ENCODE measurements at places on chromosomes 6 and 20.

DNA sequence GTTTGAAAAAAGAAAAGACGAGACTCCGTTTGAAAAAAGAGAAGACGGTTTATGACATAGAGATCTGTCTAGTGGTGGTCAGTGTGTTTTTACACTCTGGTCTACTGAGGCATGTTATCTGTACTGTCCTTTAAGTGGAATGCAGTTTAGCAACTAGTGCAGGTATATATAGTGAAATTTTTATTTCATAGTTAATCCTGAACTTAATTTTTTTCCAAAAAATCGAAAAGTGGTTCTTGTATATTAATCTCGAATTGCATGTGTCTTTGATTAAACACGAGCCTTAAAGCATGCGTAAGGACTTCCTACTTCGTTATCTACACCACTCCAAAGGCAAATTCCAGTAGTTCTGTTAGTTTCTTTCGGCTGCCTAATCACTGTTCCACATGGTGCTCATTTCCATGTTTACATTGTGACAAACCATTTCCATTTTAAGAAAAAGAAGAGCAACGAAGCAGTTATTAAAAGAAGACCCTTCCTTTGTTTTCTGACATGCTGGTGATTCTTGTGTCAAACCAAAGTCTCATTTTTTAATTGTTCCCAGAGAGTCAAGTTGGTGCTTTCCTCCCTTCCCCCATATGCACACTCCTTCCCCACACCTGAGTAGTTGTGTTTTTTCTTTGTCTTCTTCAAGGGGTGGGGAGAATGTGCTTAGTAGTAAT lies 2.3 kb downstream of the SNX9 start:
- DNase-seq = no peak

DNA sequence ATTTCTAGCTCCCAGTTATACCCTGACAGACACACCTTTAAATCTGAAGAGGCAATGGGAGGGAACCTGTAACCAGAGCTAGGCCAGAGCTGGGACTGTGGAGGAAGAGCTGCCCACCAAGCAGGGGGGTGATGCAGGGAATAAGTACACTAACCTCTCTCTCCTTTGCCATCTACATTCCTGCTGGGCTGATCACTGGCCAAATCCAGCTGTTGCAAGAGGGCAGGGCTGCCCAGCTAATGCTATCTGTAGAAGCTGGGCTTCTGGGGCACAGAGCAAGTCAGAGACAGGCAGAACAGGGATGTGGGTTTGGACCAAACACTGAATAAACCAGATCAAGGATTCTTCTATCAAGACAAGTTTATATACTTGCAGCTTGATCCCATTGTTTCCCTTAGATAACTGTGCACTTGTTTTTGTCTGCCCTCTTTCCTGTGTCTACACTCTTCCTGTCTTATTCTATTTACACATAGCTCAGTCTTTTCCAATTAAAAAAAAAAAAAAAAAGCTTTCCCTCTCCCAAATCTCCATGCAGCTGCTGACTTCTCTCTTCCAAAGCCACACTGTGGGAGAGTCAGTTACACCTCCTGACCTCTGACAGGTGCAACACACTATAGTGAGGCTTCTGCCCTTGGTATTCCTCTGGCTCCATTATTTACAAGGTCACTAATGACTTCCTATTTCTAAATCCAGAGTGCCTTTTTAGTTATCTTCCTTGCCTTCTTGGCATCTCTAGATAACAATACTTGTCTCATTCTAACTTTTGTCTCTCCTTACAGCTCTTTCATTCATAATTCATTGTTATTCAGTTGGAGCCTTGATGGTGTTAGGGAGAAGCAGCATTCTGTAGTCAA lies 43.7 kb downstream of the TRIM38 start:
- DNase-seq = no peak

GRCh38 chr6:135555550-135555949 lies 58.0 kb upstream of the AHI1 start:
- no peak for DNase-seq

GRCh38 chr6:11814819-11815218 lies 36.2 kb upstream of the ADTRP start:
- DNase-seq = no peak

GRCh38 chr6:25242567-25242966 lies 36.6 kb upstream of the CARMIL1 start:
- no peak for DNase-seq

DNA sequence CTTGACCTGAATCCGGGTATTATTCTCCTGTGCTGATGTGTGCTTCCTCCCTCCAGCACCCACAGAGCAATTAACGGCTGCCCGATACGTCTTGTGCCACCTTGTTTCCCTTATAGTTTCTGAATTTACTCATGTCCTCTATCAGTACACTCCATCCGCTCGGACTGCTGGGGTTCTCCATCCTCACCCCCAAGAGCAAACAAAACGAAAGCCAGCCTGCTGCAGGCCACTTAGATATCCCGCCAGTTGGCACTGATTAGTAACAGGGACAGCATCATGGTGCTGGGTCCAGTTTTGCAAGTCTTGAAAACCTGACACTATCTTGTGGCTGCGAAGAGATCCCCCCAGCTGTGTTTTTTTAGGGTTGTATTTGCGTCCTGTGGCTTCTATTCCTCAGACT lies 71.8 kb downstream of the SSR1 start:
- no peak for DNase-seq

DNA sequence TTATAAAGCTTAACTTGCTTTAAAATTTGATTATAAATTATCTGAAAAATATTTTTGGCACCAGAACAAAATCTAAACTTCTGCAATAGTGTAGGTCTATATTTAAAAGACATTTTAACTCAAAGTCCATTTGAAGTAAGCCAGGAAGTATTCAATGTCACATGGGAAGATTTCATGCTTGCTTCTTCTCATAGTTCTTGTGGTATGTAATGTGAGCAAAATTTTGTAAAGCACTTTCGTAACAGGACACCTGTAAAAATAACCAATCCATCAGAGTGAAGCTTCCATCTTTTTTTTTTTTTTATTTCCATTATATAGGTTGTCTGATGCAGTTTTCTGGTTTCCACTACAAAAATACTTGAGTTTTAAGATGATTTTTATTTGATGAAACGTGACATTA lies 386.1 kb downstream of the LAMA2 start:
- DNase-seq = no peak

- DNase-seq = no peak
Observed at GRCh38 chr6:167829513-167829912, 2.8 kb downstream of the AFDN start.

GRCh38 chr6:105424175-105424783 lies 21.4 kb upstream of the PREP start:
- DNase-seq = no peak

GRCh38 chr20:50930976-50931305 lies 296 bp downstream of the ADNP start:
- DNase-seq = no peak

- no peak for DNase-seq
Observed at GRCh38 chr6:109443425-109443950, 3.0 kb downstream of the SMPD2 start.

DNA sequence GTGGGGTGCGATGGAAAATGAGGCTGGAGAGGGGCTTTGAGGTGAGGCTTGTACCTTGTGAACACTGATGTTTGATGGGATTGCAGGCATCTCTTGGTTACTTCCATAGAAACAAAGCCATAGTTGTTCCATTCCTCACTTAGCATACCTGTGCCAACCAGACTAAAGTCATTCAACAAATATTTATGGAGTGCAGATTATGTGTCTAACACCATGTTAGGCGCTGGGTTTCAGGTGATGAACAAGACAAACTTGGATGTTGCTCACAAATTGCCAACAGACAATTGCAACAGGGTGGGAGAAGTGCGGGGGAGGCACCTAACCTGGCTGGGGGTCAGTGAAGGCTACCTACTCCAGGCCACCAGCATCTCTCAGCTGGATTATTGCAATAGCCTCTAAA lies 1.5 kb downstream of the TTPAL start:
- DNase-seq = no peak

DNA sequence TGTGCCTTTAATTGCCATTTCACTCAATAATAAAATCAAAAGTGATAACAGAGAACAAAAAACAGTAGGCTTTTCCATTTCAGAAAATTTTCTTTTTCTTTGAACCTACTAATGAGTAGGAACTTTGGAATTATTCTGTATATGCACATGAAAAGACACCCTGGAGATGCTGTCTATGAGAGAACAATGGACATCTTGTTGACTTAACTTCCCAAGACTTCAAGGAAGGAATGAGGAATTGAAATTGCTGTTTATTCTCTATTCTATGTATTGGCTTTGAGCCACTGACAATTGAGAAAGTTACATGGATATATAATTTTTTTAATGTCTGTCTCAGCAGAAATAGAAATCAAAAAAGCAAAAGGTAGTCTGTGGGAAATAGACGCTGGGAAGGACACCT lies 98.6 kb upstream of the PCSK2 start:
- no peak for DNase-seq

- DNase-seq = no peak
Observed at GRCh38 chr6:99416892-99417767, 8.0 kb downstream of the PNISR start.

DNA sequence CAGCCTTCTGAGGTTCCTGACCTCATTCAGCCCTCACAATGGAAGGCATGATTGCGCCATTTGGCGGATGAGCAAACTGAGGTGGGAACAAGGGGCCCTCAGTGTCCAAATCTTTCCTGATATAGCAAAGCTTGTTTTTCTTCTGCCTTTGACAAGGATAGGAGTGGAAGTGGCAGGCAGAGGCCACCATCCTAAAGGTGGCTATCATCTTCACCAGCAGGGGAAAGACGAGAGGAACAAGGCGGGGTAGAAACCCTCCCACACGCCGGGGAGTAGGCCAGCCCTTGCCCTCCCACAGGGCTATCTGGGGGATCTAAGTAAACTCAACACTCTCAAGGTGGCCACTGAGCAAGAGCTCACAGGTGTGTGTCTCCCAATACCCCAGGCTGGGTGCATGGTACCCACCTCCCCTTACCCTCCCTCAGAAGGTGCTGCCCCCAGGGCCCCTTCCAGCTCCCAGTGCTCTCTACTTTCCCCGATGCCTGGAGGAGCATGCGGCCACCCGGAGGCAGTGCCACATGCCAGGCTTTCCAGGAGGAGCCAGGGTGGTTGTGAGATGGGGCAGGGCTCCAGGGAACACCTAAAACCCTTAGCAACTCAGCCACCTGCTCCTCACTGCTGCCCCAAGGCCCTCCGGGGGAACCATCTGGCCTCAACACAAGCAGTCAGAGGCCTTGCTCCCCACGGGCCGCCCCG lies 11.2 kb downstream of the SPDEF start:
- DNase-seq = no peak

DNA sequence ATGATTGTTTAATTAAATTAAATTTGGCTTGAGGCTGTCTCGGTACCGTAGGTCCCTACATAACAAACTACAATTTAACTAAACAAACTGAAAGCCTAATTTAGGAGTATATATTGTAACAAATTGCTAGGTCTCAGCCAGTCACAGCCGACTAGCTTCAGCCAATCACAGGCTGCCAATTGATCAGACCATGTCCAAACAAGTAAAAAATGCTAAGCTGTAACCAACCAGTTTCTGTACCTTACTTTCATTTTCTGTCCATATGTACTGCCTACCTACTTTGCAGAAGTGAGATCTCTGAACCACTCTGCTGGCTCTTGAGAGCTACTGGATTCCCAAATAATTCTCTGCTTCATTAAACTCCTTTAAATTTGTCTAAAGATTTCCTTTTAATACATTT lies 648.0 kb upstream of the GJE1 start:
- no peak for DNase-seq

- no peak for DNase-seq
Observed at GRCh38 chr6:44559486-44560270, 172.2 kb downstream of the CDC5L start.

DNA sequence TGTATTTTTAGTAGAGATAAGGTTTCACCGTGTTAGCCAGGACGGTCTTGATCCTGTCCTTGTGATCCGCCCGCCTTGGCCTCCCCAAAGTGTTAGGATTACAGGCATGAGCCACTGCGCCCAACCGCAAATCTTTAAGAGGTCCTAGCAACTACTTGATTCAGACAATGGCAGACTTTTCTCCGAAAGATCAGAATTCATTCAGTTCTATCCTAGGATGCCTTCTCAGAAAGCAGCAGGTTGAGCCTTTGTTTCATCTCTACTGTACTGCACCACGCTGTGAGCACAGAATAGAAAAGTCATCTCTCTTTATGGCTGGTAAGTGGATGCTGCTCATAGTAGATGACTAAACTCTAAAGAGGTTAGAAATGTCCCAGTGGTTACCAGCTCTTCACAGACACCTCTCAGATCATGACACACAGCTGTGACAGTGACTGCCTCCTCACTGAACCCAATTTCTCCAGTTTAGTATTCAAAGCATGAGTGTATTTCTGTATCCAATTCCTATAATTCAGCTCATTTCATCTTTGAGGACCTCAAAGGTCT lies 6.0 kb upstream of the HSF2 start:
- DNase-seq = no peak

GRCh38 chr6:115896538-115897129 lies 164.1 kb downstream of the FRK start:
- no peak for DNase-seq

GRCh38 chr20:20897145-20897544 lies 184.7 kb upstream of the RALGAPA2 start:
- DNase-seq = no peak

- DNase-seq = no peak
Observed at GRCh38 chr6:121912905-121913304, 477.5 kb downstream of the GJA1 start.

Measured in kidney epithelial cell (primary cell).